ENCODE measurements at places on chromosomes 16 and 17. TPM values are rescaled to one million over a fixed set of nuclear protein-coding genes. Genes with fewer than 3 reads are reported as not detected.

ANKRD40CL gene
- under 0.01 TPM for total RNA-seq

LPO gene
- total RNA-seq, result not detected

RCVRN gene
- not detected for total RNA-seq

IL34 gene
- total RNA-seq, result 2.0 TPM

TP53TG3C gene
- not detected for total RNA-seq

PARD6A gene
- 0.65 TPM for total RNA-seq

PRAC1 gene
- not detected for total RNA-seq

HS3ST2 gene
- not detected for total RNA-seq

TBX6 gene
- total RNA-seq, result 1.6 TPM

RAPGEFL1 gene
- 2.7 TPM for total RNA-seq

TANC2 gene
- total RNA-seq, result 65.6 TPM

ANKRD13B gene
- 13.3 TPM for total RNA-seq

CFAP97D1 gene
- total RNA-seq, result not detected

SLC5A10 gene
- not detected for total RNA-seq

NACA2 gene
- total RNA-seq, result not detected

SEPTIN1 gene
- 0.39 TPM for total RNA-seq

SLFN12L gene
- not detected for total RNA-seq

AANAT gene
- not detected for total RNA-seq

SLC6A2 gene
- total RNA-seq, result not detected

ZG16 gene
- total RNA-seq, result 1.2 TPM

FBXW10B gene
- total RNA-seq, result 2.2 TPM
